HS-27A (cell line): ENCODE measurements at places on chromosomes 5 and 9.

DNA sequence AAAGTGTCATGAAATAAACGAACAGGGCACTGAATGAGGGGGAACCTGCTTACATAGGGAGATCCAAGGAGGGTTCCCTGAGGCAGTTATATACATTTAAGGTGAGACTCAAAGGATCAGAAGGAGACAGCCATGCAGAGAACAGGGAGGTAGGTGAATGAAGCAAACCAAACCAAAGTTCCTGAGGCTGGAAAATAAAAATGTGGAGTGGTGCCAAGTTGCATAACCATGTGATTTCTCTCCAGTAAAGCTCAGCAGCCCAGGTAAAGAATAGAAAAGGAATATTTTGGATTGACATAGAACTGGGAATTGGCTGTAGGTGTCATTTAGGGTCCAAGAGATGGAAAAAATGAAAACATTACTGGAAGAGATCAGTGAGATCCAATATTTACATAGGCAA is 110.7 kb downstream of the CAAP1 start:
- no peak for DNase-seq

- DNase-seq = no peak
Measured at GRCh38 chr5:102974177-102974576, 145.8 kb downstream of the GIN1 start.

- no peak for DNase-seq
Measured at GRCh38 chr9:90953805-90954204, 152.2 kb downstream of the SYK start.

GRCh38 chr5:17037751-17038150 is 101.7 kb upstream of the MYO10 start:
- no peak for DNase-seq

GRCh38 chr9:76926846-76927245 is 20.9 kb upstream of the PRUNE2 start:
- no peak for DNase-seq

DNA sequence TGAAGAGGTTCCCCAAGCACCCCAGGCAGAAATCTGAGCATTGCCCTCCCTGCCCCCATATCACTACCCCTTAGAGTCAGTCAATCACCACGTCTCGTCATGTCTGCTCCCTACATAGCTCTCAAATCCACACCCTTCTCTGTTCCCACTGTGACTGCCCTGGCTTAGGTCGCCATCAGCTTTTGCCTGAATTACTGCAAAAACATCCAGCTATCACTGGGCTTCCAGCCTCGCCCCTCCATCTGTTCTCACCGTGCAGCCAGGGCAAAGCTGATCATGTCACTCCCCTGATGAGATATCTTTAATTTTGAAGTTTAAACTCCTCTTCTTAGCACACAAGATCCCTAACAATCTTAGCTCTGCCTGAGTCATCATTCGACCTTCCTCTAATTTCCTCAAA is 89.6 kb upstream of the TBC1D2 start:
- no peak for DNase-seq

- no peak for DNase-seq
Measured at GRCh38 chr9:118985851-118986250, 383.4 kb downstream of the BRINP1 start.

DNA sequence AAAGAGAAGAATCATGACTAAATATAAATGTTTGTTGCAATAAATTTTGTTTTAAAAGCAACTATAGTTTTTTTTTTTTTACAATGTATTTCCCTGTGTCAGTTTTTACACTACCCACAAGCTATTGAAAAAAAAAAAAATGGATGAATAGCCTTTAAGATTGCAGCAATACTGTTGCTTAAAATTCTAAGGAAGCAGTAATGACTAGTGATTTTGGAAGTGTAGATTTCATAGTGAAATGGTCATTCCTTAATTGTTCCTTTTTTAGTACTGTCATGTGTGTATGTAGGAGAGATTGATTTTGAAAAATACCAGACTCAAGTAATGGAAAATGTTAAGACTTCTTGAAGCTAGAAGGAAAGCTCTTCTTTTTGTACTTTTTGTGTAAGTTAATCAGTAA is 53.1 kb downstream of the NDUFS4 start:
- DNase-seq = no peak

- no peak for DNase-seq
Measured at GRCh38 chr5:1429496-1429895, 15.7 kb downstream of the SLC6A3 start.

DNA sequence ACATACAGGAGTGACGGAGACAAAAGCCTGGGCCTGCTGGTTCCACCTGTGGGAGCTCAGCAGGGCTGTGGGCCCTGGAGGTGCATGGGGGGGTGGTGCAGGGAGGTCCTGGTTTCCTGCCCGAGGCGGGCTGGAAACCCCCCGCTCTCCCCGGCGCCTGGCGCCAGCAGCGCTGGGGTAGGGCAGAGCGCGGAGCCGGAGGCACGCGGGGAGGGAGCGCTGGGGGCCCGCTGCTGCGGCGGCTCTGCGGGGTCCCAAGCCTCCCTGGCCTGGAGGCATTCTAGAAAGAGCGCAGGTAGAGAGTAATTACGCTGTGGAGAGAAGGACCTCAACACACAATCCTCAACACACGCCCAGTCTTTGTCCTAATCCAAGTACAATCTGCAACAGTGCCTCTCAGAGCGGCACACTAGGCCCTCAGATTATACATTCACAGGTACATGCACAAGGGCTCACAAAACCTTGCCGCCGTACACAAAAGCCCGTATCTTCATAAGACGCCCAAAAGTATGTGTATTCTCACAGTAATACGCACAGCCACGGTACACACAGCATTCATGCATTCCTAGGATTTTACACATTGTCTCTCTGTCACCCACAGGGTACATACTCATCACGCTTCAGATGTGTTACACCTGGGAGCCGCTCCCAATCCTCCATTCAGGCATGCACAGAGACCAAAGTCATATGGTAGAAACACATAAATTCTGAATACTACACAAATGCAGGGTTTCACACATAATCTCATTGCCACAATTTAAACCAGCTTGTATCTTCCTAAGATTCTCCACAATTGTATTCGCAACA is 2.1 kb upstream of the HAND1 start:
- DNase-seq = no peak

DNA sequence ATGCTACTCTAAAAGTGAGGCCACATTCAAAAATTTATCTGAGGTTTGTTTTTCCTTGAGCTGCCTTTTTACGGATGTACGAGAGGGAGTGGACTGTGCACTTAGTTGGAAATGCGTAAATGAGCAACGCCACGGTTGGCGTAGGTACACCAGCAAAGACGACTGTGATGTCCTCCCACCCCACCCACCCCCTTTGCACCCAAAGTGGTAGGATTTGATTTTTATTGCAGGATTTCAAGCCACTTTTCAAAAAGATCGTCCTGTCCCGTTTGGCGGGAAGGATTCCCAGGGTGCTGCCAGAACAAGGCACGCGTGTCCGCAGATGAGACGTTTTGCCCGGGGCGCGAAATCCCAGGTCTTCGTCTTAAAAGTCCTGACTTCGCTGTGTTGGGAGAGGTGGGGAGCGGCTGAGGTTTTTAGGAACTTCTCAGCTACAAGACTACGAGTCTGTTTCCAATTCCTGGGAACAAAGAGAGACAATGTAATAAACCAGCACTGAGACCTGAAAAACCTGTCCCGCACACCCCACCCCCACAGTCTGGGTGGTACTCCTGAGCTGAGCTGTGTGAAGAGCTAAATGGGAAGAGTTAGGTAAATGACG is 1.0 kb upstream of the TLE1 start:
- DNase-seq = no peak

DNA sequence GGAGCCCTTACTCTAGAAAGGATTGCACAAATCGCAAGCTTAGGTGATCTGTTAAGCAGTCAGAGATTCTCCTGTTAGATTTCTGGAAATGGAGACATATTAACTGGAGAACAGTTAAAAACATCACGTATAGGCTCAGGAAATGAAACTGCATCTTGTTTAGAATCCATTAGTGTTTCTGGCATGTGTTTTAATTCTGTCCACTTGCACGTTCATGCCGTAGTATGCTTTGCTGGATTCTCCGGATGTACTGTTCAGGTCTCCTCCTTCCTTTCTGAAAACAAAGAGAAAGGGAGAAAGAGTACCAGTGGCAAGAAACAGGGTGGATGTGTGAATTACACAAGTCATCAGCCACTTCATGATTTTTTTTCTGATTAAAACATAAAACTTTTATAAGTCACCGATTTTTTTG is 2.5 kb upstream of the RGMB start:
- no peak for DNase-seq

DNA sequence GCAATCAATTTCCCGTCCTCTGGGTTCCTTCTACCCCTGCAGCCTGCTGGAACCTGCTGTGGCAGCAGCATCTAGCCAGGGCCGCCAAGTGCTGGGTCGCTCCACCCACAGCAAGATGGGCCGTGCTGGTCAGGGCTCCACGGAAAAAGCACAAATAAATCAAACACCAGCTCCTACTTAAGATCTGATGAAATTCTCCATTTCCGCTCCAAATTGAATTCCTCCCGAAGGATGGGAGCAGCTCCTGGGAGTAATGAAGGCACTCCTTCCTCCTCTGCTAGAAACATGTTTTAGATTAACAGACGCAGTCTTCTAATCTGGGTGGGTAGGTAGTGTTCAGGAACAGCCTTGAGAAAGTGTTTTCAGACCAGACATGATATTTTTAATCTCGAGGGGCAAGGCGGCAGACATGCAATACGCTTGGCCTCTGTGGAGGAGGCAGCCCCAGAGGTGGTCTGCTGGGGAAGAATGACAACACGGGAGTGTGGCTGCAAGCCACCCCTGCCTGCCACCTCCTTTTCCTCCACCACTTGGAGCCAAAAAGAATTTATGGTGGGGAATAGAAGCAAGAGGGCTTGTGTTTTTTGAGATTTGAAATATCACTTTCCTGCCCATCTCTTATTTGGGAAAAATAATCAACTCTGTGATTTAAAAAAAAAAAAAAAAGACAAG is 194.1 kb downstream of the AOPEP start:
- DNase-seq = no peak

GRCh38 chr5:152623951-152624350 is 218.9 kb upstream of the NMUR2 start:
- no peak for DNase-seq

- no peak for DNase-seq
Measured at GRCh38 chr9:134419000-134419683, 92.9 kb downstream of the RXRA start.

DNA sequence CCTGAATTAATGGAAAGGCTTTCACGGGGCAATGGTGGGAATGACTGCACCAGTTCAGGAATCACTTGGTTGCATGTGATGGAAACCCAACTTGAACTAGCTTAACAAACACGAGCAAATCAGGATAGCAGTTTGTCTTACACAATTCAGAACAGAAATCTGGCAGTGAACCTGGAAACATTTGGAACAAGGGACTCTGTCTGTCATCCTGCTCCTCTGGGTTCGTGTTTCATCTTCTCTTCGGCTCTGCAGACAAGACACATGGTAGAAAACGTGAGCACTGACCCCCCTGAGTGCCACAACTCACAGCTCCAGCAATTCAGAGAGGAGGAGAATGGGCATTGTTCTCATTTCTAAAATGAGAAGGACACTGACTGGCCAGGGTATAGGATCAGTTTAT is 218.1 kb upstream of the NREP start:
- no peak for DNase-seq

DNA sequence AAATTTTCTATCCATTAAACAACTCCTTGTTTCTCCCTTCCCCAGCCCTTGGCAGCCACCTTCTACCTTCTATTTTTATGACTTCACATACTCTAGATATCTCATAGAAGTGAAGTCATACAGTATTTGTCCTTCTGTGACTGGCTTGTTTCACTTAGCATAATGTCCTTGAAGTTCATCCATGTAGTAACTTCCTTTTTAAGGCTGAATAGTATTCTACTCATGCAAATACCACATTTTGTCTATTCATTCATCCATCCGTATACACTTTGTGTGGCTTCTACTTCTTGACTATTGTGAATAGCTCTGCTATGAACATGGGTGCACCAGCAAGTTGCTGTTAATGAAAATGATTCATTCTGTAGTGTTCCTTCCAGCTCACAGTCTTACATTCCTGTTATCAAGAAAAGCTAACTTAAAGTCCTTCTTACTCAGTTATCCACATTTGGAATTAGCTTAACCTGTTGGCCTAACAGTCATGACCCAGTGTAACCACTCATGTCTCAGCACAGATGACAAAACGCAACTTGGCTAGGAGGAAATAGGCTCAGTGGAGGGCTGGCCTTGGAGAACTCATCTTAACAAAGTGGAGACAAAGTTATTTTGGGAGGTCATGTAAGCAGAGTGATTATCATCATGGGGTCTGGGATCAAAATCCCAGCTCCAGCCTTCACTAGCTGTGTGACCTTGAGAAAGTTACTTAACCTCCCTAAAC is 129.7 kb upstream of the MAP3K1 start:
- DNase-seq = no peak

- DNase-seq = no peak
Measured at GRCh38 chr5:171678646-171679045, 107.0 kb upstream of the SMIM23 start.

DNA sequence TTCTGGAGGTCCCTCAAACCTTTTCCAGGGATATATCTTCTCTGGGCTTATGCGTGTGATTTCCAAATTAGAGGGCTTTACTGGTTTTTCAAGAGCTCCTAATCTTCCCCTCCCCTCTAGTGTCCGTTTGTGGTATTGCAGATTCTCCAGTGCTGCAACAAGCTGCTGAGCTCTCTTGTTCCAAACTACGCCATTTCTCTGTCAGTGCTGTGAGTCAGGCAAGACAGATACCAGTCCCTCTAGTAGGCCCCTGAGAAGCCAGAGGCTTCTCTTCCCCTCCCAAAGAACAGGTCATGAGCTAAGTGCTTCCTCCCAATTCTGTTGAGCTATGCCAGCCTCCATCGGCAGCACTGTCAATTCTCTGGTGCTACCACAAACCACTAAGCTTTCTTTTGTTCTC is 149.5 kb downstream of the FANCC start:
- peak; percentile 39 for DNase-seq

DNA sequence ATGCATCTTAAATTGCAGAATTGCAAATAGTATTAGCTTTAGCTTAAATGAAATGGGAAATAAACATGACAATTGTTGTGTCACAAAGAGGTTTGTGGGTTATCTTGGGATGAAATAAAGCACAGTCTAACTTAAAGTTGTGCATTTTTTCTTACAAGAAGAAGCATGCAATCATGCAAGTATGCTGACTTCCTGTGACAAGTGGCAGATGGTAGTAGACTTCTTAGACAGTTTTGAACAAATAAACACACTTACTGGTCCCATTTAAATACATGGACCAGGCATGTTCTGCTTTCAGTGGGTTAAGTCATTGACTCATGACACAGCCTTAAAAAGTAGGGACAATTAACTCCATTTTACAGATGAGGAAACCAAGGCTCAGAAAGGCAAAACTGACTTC is 15.9 kb upstream of the C5orf63 start:
- DNase-seq = no peak

GRCh38 chr5:72268260-72268659 is 51.8 kb downstream of the MRPS27 start:
- no peak for DNase-seq
